WTC11 (cell line): ENCODE measurements at places on chromosomes 1 and 21. TPM values are rescaled to one million over a fixed set of nuclear protein-coding genes. Genes with fewer than 3 reads are reported as not detected.
A peak's percentile ranks its signal among the peaks of the same experiment; 100 is the strongest.

- no peak overlapping the region for H3K27ac ChIP-seq
- no peak for DNase-seq
- no peaks in the 10 kb centered on the region for H3K4me1 ChIP-seq
- no peaks in the 10 kb centered on the region; the same call in 1 of the 2 replicates for H3K27me3 ChIP-seq
Measured at GRCh38 chr1:98842241-98842640, 162.4 kb downstream of the PLPPR5 start.

DNA sequence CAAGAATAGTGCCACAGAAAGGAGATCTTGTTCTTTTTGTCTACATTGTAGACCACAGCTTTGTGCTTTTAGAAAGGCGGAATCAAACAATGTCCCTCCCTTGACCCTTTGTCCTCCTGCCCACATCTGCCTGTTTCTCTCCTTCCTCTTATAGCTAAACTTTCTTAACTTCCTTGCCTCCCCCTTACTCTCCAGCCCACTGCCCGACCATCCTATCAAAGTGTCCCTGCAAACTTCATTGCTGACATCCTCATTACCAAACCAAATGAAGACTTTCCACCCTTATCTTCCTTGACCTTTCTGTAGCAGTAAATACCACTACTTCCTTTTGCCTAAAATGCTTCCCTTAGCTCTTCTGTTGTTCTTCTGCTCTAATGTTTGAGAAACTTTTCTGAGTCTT, 5.0 kb downstream of the SELP start:
- H3K36me3 ChIP-seq, result no peaks in the 10 kb centered on the region
- DNase-seq, result no peak
- no peaks in the 10 kb centered on the region for H3K27me3 ChIP-seq
- no peak overlapping the region for H3K4me3 ChIP-seq
- H3K27ac ChIP-seq, result no peak overlapping the region

- peaks cover 31% of the 10 kb centered on the region for H3K4me1 ChIP-seq
- DNase-seq, result no peak
- peaks cover 3% of the 10 kb centered on the region; the same call in 1 of the 2 replicates for H3K27me3 ChIP-seq
- peaks cover 6% of the 10 kb centered on the region for H3K36me3 ChIP-seq
- no peak overlapping the region for H3K27ac ChIP-seq
Measured at GRCh38 chr1:29916656-29917369, 680.5 kb downstream of the PTPRU start.

- no peak for DNase-seq
- H3K27me3 ChIP-seq, result no peaks in the 10 kb centered on the region
- H3K27ac ChIP-seq, result no peak overlapping the region
- H3K36me3 ChIP-seq, result peaks cover 28% of the 10 kb centered on the region
Measured at GRCh38 chr1:164801246-164801731, 242.3 kb downstream of the PBX1 start.

DNA sequence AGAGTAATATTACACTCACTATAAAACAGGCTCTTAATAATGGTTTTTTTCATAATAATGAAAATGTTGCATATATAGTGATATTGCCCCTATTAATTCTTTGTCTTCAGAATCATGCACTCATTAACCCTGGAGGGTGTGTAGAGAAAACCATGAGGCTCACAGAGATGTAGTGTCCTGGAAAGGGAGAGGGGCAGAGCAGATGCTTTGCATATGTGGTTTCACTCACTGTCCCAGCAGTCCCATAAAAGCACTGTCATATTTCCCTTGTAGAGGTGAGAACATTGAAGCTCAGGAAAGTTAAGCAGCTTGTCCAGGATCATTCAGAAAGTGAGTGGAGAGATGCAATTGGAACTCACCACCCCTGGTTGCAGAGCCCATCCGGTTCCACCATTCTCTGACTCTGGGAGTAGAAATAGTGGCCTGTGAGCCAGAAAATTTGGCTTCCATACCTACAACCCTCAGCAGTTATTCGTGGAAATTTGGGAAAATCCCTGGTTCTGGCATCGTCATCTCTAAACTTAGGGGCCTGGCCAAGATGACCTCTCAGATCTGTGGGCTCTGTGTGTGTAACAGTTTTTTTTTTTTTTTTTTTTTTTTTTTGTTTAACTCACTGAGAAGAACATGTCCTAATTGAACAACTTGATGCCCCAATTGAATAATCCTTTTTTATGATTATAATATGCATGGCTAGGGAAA, 86.4 kb downstream of the RGL1 start:
- no peak overlapping the region for H3K4me3 ChIP-seq
- DNase-seq, result no peak
- no peaks in the 10 kb centered on the region for H3K36me3 ChIP-seq
- H3K27me3 ChIP-seq, result no peaks in the 10 kb centered on the region
- no peak overlapping the region for H3K27ac ChIP-seq

The ERVH48-1 gene
- total RNA-seq, result 14.7 to 26.6 TPM (median 26.1 TPM) in 3 replicates

GRCh38 chr1:220552672-220553260, 24.8 kb downstream of the MARK1 start:
- H3K27ac ChIP-seq, result no peak overlapping the region
- H3K4me3 ChIP-seq, result no peak overlapping the region
- H3K27me3 ChIP-seq, result no peaks in the 10 kb centered on the region
- peaks cover 3% of the 10 kb centered on the region; the same call in 1 of the 2 replicates for H3K36me3 ChIP-seq

DNA sequence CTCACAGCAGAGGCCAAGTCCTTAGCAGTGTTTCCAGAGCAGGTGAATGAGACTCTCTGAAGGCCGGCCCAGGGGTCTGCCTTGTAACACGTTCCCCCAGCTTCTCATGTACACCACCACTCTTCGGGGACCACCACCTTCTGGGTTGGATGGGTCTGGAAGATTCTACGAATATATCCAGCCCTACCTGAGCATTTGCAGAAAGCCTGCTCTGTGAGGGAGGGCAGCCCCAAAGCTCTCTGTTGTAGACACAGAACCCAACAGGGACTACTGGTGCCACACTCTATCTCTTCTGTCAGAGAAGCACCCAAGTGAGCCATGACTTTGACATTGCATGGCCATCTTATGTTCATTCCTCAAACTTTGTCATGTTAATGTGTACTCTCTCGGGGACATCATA, 61.8 kb downstream of the CD247 start:
- H3K27ac ChIP-seq, result no peak overlapping the region
- H3K4me1 ChIP-seq, result peaks cover 24% of the 10 kb centered on the region
- DNase-seq, result no peak
- H3K4me3 ChIP-seq, result peak overlapping the region; percentile 68
- H3K36me3 ChIP-seq, result no peaks in the 10 kb centered on the region

GRCh38 chr1:22143065-22144033, at the start of gene WNT4:
WNT4 (minus strand) TSS chr1:22143097; CDS start chr1:22142922, 175 bp downstream.
- peaks cover 24% of the 10 kb centered on the region for H3K4me1 ChIP-seq
- H3K27ac ChIP-seq, result no peak within 1 kb of the TSS
- peak within 1 kb of the TSS; percentile 79 for H3K4me3 ChIP-seq
- H3K36me3 ChIP-seq, result no peaks in the 10 kb centered on the region

DNA sequence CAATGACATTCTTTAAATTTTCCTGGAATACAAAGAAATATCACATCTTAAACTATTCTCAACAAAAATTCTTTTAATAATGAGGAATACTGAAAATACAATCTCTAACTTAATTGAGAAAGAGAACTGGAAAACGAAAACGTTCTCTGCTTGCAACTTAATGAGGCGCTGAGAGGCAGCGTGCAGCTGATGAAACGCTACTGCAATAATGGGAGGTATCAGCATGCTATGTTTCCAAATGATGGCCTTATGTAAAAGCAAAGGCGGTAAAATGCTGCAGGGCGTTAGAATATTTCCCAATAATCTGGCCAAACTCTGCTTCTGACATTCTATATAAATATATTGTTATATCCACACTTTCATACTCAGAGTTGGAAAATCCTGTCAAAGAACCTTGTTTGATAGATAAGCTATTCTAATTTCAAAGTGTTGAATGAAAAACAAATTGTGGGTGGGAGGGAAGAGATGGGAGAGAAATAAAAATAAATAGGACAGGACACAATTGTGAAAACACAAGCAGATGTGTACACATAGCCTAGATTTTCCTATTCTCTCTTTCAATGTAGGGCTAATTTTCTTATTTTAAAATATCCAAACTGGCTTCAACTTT, 70.9 kb downstream of the APP start:
- H3K4me3 ChIP-seq, result no peak overlapping the region
- H3K36me3 ChIP-seq, result peaks cover 16% of the 10 kb centered on the region
- H3K4me1 ChIP-seq, result peaks cover 71% of the 10 kb centered on the region

- peaks cover 3% of the 10 kb centered on the region; the same call in 1 of the 2 replicates for H3K4me1 ChIP-seq
- peak; percentile 27 for DNase-seq
- peaks cover 18% of the 10 kb centered on the region for H3K27me3 ChIP-seq
- H3K36me3 ChIP-seq, result no peaks in the 10 kb centered on the region
- no peak overlapping the region for H3K27ac ChIP-seq
Measured at GRCh38 chr1:40363721-40364120, 9.8 kb upstream of the SMAP2 start.

The ZNF648 gene
- total RNA-seq, result 0.17 to 0.46 TPM (median 0.27 TPM) in 3 replicates

GRCh38 chr1:29762635-29763034, 526.3 kb downstream of the PTPRU start:
- no peak overlapping the region for H3K27ac ChIP-seq
- no peak overlapping the region for H3K4me3 ChIP-seq
- DNase-seq, result no peak
- H3K4me1 ChIP-seq, result no peaks in the 10 kb centered on the region
- no peaks in the 10 kb centered on the region; the same call in 1 of the 2 replicates for H3K27me3 ChIP-seq
- no peaks in the 10 kb centered on the region for H3K36me3 ChIP-seq

The KIF2C gene
- total RNA-seq, result 82.6 to 93.8 TPM (median 85.4 TPM) in 3 replicates

DNA sequence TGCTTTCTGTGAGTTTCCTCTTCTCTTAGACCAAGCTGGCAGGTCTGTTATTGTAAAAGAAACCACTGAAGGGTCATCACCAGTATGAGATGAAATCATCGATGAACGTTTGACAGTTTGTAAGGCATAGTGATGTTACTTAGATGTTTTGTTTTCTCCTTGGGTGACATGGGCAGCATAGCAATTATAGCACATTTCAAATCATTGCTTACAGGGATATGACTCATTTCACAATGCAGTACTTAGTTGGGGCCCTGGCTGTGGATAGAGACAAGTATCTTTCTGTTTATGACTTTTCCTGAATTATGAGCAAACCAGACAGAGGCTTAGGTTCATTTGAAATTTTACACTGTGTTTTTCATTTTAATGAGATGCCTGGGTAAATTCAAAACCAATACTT, 313.0 kb downstream of the RWDD3 start:
- no peaks in the 10 kb centered on the region for H3K36me3 ChIP-seq
- no peaks in the 10 kb centered on the region for H3K27me3 ChIP-seq
- DNase-seq, result no peak
- no peaks in the 10 kb centered on the region for H3K4me1 ChIP-seq
- no peak overlapping the region for H3K4me3 ChIP-seq
- no peak overlapping the region for H3K27ac ChIP-seq

DNA sequence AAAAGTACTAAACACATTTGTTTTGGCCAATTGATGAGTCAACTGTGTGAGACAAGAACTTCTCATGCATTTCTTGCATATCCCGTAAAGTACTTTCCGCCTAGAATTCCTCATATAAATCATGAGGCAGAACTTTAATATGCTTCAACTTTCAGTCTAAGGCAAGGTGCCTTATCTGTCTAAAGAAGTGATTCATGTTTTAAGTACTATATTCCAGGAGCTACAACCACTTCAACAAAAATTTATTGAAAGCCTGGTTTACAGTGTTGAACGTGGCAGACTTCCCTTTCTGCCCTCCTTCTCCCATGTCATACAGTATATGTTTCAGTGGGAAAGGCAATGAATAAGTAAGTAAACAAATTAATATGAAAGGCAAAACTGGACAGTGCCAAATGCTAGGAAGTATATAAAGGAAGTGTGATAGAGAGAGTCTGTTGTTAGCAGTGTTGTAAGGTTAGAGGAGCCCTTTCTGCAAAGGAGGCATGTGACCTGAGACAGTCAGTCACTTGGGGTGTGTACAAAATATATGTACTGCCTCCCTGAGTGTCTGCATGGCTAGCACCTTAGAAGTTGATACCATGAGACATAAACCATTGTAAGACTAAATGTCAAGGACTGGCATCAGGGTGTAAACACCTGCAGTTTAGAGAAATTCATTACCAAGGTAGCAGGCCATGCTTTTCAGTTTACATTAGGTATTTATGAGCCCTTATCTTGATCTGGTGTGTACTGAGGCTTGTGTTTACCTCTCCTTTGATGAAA, 362.2 kb downstream of the SRGAP2C start:
- H3K27ac ChIP-seq, result no peak overlapping the region
- no peak for DNase-seq
- no peaks in the 10 kb centered on the region; the same call in 1 of the 2 replicates for H3K36me3 ChIP-seq
- H3K27me3 ChIP-seq, result no peaks in the 10 kb centered on the region
- no peak overlapping the region for H3K4me3 ChIP-seq
- peaks cover 17% of the 10 kb centered on the region for H3K4me1 ChIP-seq

The TGFBR3 gene
- 3.7 to 4.2 TPM (median 3.7 TPM) in 3 replicates for total RNA-seq

DNA sequence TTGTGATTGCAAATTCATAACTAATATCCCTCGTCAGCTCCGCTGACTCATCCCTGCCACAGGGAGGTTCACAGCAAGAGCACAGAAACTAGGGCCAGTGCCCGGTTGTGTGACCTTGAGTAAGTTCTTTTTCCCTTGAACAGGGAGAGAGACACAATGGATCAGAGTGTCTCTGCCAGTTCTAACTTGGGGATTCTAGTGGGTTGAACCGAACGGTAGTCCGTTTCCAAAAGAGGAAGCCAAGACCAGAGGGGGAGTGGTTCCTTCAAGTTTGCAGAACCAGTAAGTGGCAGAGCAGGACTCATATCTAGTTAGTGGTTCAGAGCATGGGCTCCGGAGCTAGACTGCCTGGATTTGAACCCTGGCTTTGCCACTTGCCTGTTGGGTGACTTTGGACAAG, 4.9 kb upstream of the SHISA4 start:
- no peak for DNase-seq
- no peak overlapping the region for H3K27ac ChIP-seq
- H3K4me1 ChIP-seq, result peaks cover 30% of the 10 kb centered on the region
- H3K4me3 ChIP-seq, result no peak overlapping the region

The INAVA gene
- 41.2 to 47.9 TPM (median 47.6 TPM) in 3 replicates for total RNA-seq
